ENCODE measurements at places on chromosomes 6 and 20. TPM values are rescaled to one million over a fixed set of nuclear protein-coding genes. Genes with fewer than 3 reads are reported as not detected.

Gene C6orf15
- total RNA-seq = not detected

GRCh38 chr6:14277405-14277930, 159.9 kb downstream of the CD83 start:
- H3K4me3 ChIP-seq = no peak overlapping the region
- H3K27ac ChIP-seq = no peak overlapping the region
- H3K27me3 ChIP-seq = peaks cover 27% of the 10 kb centered on the region
- H3K4me1 ChIP-seq = peaks cover 11% of the 10 kb centered on the region
- DNase-seq = no peak
- H3K36me3 ChIP-seq = no peaks in the 10 kb centered on the region

- H3K4me1 ChIP-seq = no peaks in the 10 kb centered on the region
- peaks cover 20% of the 10 kb centered on the region for H3K36me3 ChIP-seq
- no peak overlapping the region for H3K4me3 ChIP-seq
- no peaks in the 10 kb centered on the region for H3K27me3 ChIP-seq
- DNase-seq = no peak
Measured at GRCh38 chr6:21864206-21864605, 270.7 kb downstream of the SOX4 start.

Gene NEURL2
- total RNA-seq = 6.3 TPM

DNA sequence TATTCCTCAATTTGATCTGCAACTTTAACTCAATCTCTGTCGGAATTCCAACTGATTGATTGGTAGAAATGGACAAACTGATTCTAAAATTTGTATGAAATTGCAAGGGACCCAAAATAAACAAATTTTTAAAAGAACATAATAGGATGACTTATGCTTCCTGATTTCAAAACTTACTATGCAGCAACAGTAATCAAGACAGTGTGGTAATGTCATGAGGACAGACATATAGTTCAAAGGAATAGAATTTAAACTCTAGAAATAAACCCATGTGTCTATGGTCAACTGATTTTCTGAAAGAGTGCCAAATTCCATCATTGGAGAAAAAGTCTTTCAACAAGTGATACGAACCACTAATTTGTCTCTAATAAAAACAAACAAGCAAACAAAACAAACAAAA, 1320.1 kb upstream of the GJE1 start:
- DNase-seq = no peak
- peaks cover 16% of the 10 kb centered on the region for H3K4me1 ChIP-seq
- no peak overlapping the region for H3K4me3 ChIP-seq
- H3K27ac ChIP-seq = no peak overlapping the region

- H3K27ac ChIP-seq = no peak overlapping the region
- H3K4me3 ChIP-seq = no peak overlapping the region
- H3K27me3 ChIP-seq = peaks cover 44% of the 10 kb centered on the region
- no peaks in the 10 kb centered on the region for H3K4me1 ChIP-seq
Measured at GRCh38 chr6:32819729-32820128, 2.9 kb upstream of the HLA-DOB start.

Gene OPN5
- 0.09 TPM for total RNA-seq

- DNase-seq = no peak
- H3K4me3 ChIP-seq = no peak overlapping the region
- peaks cover under 1% of the 10 kb centered on the region for H3K27me3 ChIP-seq
- no peaks in the 10 kb centered on the region for H3K4me1 ChIP-seq
- H3K36me3 ChIP-seq = no peaks in the 10 kb centered on the region
Measured at GRCh38 chr20:46438156-46438750, 31.8 kb upstream of the ELMO2 start.

Gene DLL1
- total RNA-seq = 75.3 TPM

Gene IPCEF1
- total RNA-seq = 0.77 TPM

DNA sequence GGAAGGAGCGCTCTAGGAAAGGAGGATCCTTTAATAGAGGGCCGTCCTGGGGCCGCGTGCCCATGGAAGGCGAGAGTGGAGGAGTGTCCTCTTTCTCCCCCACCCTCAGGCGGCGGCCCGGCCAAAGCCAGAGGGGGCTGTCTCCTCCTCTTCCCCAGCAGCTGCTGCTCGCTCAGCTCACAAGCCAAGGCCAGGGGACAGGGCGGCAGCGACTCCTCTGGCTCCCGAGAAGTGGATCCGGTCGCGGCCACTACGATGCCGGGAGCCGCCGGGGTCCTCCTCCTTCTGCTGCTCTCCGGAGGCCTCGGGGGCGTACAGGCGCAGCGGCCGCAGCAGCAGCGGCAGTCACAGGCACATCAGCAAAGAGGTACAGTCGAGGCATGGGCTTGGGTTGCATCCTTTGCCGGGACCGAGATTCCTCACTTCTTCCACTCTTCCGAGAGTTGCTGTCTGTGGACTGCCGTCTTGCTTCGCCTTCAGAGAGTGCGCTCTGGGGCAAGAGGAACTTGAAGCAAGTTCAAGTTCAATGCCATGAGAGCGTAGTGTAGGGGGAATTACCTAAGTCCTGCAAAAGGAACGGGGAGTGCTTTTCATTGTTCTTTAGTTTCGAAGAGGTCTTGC, at the start of gene LAMA2:
Gene LAMA2, plus strand, starts transcription at position 148 of the 621 bp plus-strand sequence. Its CDS starts 108 bp downstream, at position 256.
- DNase-seq = peak; percentile 50
- no peaks in the 10 kb centered on the region for H3K36me3 ChIP-seq
- peak within 1 kb of the TSS; percentile 64 for H3K4me3 ChIP-seq
- H3K27me3 ChIP-seq = peaks cover 38% of the 10 kb centered on the region
- H3K4me1 ChIP-seq = peaks cover 3% of the 10 kb centered on the region

Gene CRISP3
- not detected for total RNA-seq

- no peaks in the 10 kb centered on the region for H3K4me1 ChIP-seq
- peaks cover 40% of the 10 kb centered on the region for H3K27me3 ChIP-seq
- H3K27ac ChIP-seq = no peak overlapping the region
- H3K36me3 ChIP-seq = no peaks in the 10 kb centered on the region
- DNase-seq = no peak
Measured at GRCh38 chr6:40598516-40598915, 11.4 kb upstream of the LRFN2 start.

- no peaks in the 10 kb centered on the region for H3K27me3 ChIP-seq
Measured at GRCh38 chr6:158038291-158039177, 56.9 kb downstream of the SYNJ2 start.

Gene GUCA1A
- 1.2 TPM for total RNA-seq

Gene RIPOR2
- total RNA-seq = 4.0 TPM

DNA sequence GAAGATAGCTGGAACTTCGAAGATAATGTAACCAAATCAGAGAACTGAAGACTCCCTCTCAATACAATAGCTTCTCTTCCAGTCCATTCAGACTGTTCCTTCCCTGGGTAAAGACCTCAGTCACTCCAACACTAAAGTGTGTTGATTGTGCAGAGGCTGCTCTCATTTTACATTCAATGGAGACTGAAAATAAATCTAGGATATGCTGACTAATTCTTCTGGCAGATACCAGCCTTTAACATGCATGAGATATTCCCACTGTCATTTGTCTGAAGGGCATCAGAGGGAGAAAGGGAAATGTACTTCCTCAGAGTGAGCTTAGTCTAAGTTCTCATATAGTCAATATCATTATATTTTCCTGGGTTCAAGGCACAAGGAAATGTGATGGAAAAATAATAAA, 166.4 kb upstream of the IRAK1BP1 start:
- H3K36me3 ChIP-seq = no peaks in the 10 kb centered on the region
- no peaks in the 10 kb centered on the region for H3K27me3 ChIP-seq
- no peaks in the 10 kb centered on the region for H3K4me1 ChIP-seq

- H3K27ac ChIP-seq = no peak overlapping the region
- no peak for DNase-seq
- no peaks in the 10 kb centered on the region for H3K27me3 ChIP-seq
- H3K4me3 ChIP-seq = no peak overlapping the region
- H3K4me1 ChIP-seq = peaks cover 11% of the 10 kb centered on the region
- peaks cover 6% of the 10 kb centered on the region for H3K36me3 ChIP-seq
Measured at GRCh38 chr20:58433759-58434158, 44.7 kb downstream of the VAPB start.

- H3K4me1 ChIP-seq = peaks cover 2% of the 10 kb centered on the region
- H3K4me3 ChIP-seq = no peak overlapping the region
- H3K27me3 ChIP-seq = no peaks in the 10 kb centered on the region
- H3K36me3 ChIP-seq = no peaks in the 10 kb centered on the region
Measured at GRCh38 chr6:48990739-48991138, 472.3 kb downstream of the MMUT start.

DNA sequence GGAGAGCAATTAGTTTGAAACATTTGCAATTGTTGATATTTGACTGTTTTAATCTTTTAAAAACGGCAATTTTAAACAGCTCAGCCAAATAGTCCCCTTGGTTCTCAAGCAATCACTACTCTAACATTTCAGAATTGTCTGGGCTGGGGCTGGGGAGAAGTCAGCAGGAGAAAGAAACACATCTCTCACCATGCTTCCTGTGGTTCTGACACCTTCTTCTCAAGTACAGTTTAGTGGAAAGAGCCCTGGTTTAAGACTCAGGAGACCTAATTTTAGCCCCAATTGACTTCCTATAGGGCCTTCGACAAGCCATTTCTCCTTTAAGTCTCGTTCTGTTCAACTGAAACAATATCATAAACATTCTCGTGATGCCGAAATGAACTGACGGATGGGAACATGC, 168.4 kb upstream of the CDYL start:
- no peak overlapping the region for H3K27ac ChIP-seq
- H3K27me3 ChIP-seq = no peaks in the 10 kb centered on the region
- no peaks in the 10 kb centered on the region for H3K36me3 ChIP-seq

DNA sequence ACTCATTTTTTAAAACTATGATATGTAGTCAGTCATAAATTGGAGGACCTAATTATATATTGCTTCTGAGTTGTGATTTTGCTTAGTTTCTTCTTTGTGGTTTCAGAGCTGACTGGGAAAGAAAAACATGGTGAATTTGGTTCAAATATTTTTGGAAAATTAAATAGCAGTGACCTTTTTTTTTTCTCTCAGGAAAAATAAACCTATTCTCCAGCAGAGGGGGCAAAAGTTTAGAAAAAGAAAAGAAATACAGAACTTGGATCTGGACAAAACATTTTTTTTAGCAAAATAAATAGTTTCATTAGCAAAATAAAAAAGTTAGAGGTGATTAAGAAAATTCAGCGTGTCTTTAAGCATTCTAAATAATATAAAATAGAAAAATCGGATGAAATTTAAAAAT, 10.2 kb downstream of the COL10A1 start:
- peaks cover 21% of the 10 kb centered on the region for H3K36me3 ChIP-seq
- no peaks in the 10 kb centered on the region for H3K27me3 ChIP-seq
- no peak for DNase-seq
- H3K27ac ChIP-seq = no peak overlapping the region
- no peak overlapping the region for H3K4me3 ChIP-seq

GRCh38 chr6:161906571-161906970, 632.7 kb upstream of the AGPAT4 start:
- DNase-seq = no peak
- H3K4me3 ChIP-seq = no peak overlapping the region
- H3K27me3 ChIP-seq = peaks cover 2% of the 10 kb centered on the region
- H3K36me3 ChIP-seq = no peaks in the 10 kb centered on the region
- H3K4me1 ChIP-seq = no peaks in the 10 kb centered on the region
- no peak overlapping the region for H3K27ac ChIP-seq

Gene MEA1
- total RNA-seq = 64.0 TPM

GRCh38 chr20:51221791-51222408, 199.0 kb upstream of the KCNG1 start:
- peak overlapping the region; percentile 60 for H3K27ac ChIP-seq
- peaks cover 3% of the 10 kb centered on the region for H3K36me3 ChIP-seq
- H3K4me1 ChIP-seq = peaks cover 13% of the 10 kb centered on the region

Gene C6orf141
- total RNA-seq = 12.3 TPM

Gene ZSCAN31
- 4.7 TPM for total RNA-seq

GRCh38 chr6:43428112-43428570, 800 bp downstream of the ABCC10 start:
- H3K27me3 ChIP-seq = no peaks in the 10 kb centered on the region
- peaks cover 11% of the 10 kb centered on the region for H3K4me1 ChIP-seq
- no peak for DNase-seq
- peaks cover 4% of the 10 kb centered on the region for H3K36me3 ChIP-seq

GRCh38 chr20:53592992-53593465, 610 bp downstream of the ZNF217 start:
- no peaks in the 10 kb centered on the region for H3K36me3 ChIP-seq

- peaks cover 3% of the 10 kb centered on the region for H3K27me3 ChIP-seq
- DNase-seq = no peak
- peaks cover 41% of the 10 kb centered on the region for H3K4me1 ChIP-seq
- H3K36me3 ChIP-seq = no peaks in the 10 kb centered on the region
- peak overlapping the region; percentile 91 for H3K4me3 ChIP-seq
Measured at GRCh38 chr6:28980137-28980851, 24.8 kb downstream of the ZNF311 start.

DNA sequence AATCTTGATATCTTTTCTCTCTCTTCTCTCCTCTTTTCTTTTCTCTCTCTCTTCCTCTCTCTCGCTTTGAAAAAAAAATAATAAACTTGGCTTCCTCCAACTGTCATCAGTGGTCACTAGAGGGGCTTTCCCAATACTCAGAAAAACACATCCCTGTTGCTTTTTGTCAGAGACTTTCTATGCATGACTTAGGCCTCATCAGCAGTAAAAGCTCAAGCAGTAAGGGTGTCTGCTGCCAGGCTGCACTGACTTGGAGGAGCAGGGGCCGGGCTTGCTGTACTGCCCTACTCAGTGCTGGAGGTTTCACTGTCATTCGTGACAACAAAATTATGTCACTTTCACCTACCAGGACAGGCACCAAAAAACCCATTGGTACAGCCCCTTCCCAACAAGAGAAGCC, 272.0 kb downstream of the ADGB start:
- no peaks in the 10 kb centered on the region for H3K36me3 ChIP-seq
- no peaks in the 10 kb centered on the region for H3K27me3 ChIP-seq
- no peak overlapping the region for H3K4me3 ChIP-seq
- no peak for DNase-seq

GRCh38 chr6:107607116-107607515, 117.2 kb downstream of the SOBP start:
- no peaks in the 10 kb centered on the region for H3K36me3 ChIP-seq
- DNase-seq = no peak
- H3K27ac ChIP-seq = peak overlapping the region; percentile 49
- H3K4me1 ChIP-seq = peaks cover 15% of the 10 kb centered on the region

GRCh38 chr6:85116475-85116874, 333.4 kb upstream of the NT5E start:
- H3K27ac ChIP-seq = no peak overlapping the region
- H3K4me3 ChIP-seq = no peak overlapping the region
- no peaks in the 10 kb centered on the region for H3K36me3 ChIP-seq
- H3K4me1 ChIP-seq = peaks cover 9% of the 10 kb centered on the region
- DNase-seq = no peak

GRCh38 chr20:64216036-64216435, 39.5 kb upstream of the PCMTD2 start:
- DNase-seq = no peak
- H3K27me3 ChIP-seq = peaks cover 13% of the 10 kb centered on the region
- no peaks in the 10 kb centered on the region for H3K36me3 ChIP-seq
- H3K4me1 ChIP-seq = peaks cover 10% of the 10 kb centered on the region
- H3K27ac ChIP-seq = no peak overlapping the region
- no peak overlapping the region for H3K4me3 ChIP-seq

GRCh38 chr6:1658212-1659005, 48.7 kb downstream of the FOXC1 start:
- peaks cover 7% of the 10 kb centered on the region for H3K4me1 ChIP-seq
- no peak overlapping the region for H3K4me3 ChIP-seq
- no peaks in the 10 kb centered on the region for H3K36me3 ChIP-seq
- H3K27me3 ChIP-seq = peaks cover 5% of the 10 kb centered on the region
- DNase-seq = no peak

GRCh38 chr6:150979826-150980350, 114.4 kb downstream of the MTHFD1L start:
- no peaks in the 10 kb centered on the region for H3K4me1 ChIP-seq
- peaks cover 5% of the 10 kb centered on the region for H3K36me3 ChIP-seq
- no peak overlapping the region for H3K4me3 ChIP-seq

GRCh38 chr6:33450434-33450833, 3.9 kb upstream of the ZBTB9 start:
- H3K4me3 ChIP-seq = no peak overlapping the region
- no peak for DNase-seq
- H3K36me3 ChIP-seq = peaks cover 10% of the 10 kb centered on the region
- H3K27ac ChIP-seq = no peak overlapping the region
- H3K27me3 ChIP-seq = no peaks in the 10 kb centered on the region
